ENCODE measurements at places on chromosomes 5 and 9.

GRCh38 chr9:124697326-124698200 is 73.5 kb downstream of the NR6A1 start:
- DNase-seq, result no peak

DNA sequence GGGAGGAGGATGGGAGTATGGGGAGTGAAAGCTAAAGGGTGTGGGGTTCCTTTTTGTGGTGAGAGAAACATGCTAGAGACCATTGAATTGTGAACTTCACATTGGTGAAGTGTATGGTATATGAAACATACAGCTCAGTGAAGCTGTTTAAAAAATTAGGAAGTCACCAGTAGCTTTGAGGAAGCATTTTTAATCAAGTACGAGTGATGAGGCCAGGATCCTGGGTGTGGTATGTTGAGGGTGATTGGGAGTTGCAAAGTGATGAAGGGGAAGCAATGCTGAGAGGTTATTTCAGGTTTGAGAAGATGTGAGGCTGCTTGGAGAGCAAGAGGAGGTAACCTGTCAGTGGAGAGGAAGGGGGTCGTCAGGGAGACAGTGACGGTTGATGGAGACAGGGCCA is 22.7 kb upstream of the CLK4 start:
- no peak for DNase-seq

DNA sequence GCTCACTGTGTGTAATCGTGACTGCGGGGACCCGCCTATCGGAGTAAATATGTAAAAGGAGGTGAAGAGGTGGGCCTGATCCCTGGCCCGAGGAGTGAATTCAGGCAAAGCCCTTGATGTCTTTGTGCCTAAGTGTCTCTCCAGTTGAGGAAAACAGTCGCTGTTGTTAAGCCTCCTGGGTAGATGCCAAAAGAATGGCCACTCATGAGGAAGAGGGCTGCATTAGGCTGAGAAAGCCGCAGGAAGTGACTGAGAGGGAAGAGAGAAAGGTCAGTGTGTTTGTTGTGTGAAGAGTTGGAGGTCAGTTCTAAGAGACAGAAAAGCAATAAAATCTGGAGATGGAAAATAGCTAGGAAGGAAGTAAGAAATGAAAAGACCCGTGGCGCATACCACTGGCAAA is 35.8 kb upstream of the PIP5K1B start:
- DNase-seq, result no peak

DNA sequence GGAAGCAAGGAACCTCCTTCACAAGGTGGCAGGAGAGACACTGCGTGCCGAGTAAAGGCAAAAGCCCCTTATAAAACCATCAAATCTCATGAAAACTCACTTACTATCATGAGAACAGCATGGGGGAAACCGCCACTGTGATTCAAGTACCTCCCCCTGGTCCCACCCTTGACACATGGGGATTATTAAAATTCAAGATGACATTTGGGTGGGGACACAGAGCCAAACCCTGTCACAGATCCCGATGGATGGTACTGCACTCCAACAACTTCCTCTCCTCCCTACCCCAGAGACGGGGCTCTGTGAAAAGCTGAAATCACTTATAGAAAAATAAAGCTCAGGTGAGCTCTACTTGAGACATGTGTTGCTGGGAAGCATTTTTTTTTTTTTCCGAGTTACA is 10.3 kb upstream of the ADCY2 start:
- DNase-seq, result no peak

DNA sequence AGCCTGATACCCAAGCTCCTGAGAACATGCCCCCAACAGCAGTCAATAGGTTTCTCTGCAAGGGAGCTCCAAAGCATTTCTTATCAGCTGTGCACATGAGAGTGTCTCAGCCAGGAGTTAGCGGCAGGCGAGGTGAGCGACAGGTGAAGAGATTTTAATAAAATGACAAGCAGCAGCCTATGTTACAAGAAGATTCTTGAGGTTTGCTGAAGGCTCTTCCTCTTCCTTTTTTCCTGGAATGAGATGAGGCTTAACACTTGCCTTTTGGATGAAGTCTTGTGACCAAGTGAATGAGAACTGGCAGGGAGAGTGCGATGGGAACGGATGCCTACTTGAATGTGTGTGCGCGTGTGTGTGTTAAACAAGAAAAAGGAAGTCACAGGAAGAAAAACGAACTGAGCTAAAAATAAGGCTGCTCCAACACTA is 76.1 kb downstream of the SHB start:
- no peak for DNase-seq

- no peak for DNase-seq
These were observed 59.2 kb downstream of the SYK start for GRCh38 chr9:90860826-90861225.

GRCh38 chr5:80072103-80073073 is 37.2 kb downstream of the THBS4 start:
- no peak for DNase-seq

DNA sequence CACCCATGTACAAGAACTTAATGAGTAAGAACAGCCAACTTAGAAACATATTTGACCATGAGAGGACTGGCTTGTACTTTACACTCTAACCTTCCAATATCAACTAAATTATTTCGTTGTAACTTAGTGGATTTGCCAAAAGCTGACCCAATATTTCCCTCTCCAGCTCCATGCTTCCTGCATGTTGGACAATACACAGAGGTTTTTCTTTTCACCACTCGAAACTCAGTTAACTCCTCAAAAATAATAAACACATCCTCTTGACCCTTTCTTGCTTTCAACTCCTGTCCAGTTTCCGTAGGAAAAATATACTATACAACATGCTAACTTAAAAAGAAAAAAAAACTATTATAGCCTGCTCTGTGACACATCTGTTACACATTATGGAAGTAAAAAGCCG is 188.9 kb downstream of the MPDZ start:
- DNase-seq, result no peak

- no peak for DNase-seq
These were observed 91.5 kb upstream of the NFIL3 start for GRCh38 chr9:91515074-91515687.

DNA sequence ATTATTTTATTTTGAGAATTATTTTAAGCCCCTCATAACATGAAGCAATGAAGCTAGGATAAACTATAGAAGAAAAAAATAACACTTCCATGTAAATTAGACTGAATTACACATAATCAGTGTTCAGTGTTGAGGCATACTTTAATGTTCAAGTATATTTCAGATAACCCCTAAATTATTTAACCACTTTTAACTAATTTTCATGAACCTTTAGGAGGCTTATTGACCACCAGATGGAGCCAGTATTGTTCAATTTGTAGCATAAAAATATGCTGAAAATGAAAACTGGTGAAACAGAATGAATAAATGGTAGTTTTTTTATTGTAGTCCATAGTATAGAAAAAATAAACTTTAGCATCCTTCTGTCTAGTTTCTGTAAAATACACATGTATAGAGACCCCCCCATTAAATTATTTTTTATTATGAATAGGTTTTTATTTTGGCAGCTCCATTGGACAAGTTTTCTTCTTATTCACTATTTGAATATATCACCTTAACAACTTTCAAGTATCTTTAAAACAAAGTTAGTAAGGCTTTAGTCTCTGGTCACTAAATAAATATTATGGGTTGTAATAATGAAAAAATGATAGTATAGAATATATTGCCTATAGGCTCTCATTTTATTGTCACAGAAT is 190.1 kb downstream of the CWC27 start:
- DNase-seq, result no peak

DNA sequence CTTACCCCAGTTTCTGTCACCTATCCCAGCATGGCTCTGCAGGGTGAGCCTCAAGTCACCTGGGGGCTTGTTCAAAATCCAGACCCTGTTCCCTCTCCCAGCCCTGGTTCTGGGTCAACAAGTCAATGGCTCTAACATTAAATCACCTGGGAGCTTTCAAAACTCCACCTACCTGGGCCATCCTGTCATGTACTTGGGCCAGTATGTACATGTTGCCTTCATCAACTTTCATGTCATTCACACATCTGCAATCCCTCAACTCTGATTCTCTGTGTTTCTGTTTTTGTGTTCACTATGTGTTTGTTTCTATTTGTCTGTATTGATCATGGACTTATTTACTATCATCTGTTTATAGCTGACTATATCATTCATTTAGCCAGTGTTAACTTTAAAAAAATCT is 2.1 kb upstream of the SH3GLB2 start:
- DNase-seq, result no peak

- DNase-seq, result no peak
These were observed 18.4 kb upstream of the CDKN2AIPNL start for GRCh38 chr5:134430001-134430569.

GRCh38 chr5:127963931-127964330 is 119.6 kb upstream of the SLC12A2 start:
- DNase-seq, result no peak

GRCh38 chr5:155064580-155064979 is 51.0 kb downstream of the KIF4B start:
- DNase-seq, result no peak

DNA sequence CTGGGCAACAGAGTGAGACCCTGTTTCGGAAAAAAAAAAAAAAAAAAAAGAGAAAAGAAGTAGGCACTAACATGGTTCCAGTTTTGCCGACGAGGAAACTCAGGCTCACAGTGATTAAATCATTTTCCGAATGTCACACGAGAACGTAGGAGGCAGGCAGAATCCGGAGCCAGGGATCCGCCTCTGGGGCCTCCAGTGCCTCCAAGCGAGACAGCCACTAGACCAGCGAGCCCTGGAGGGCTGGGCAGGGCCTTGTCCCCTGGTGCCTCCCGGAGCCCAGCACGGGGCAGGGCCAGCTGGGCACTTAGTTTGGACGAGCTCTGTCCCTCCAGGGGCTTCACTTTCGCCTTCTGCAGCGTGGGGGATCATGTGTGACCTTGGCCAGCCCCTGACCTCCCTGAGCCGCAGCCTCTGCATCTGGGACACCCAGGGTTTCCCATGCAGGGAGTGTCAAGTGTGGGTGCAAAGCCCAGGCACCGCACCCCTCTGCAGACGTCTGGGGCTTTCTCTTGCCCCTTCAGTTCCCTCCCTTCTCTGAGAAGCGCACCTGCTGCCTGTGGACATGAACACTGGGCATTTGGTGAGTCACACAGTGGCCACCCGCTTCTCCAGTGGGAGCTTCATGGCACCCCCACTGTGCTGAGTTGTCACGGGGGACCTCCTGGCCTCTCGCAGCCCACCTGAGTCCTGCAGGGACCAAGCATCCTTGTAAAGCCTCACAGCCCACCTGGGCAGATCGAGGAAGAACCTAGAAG is 80.3 kb downstream of the RXRA start:
- DNase-seq, result no peak

- DNase-seq, result no peak
These were observed 374.8 kb downstream of the EFNA5 start for GRCh38 chr5:107295914-107296313.

DNA sequence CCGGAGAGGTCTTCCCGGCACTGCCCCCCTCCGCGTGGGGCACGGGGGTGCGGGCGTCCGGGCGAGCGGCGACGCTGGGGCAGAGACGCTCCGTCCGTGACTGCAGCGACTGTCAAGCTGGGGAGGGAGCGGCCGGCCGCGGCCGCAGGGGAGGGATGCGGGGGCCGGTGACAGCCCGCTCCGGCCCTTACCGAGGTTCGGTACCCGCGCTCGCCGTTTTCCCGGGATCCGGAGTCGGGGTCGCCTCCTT is 400 bp downstream of the KDM4C start:
- DNase-seq, result no peak

- no peak for DNase-seq
These were observed 80.9 kb downstream of the GALNT10 start for GRCh38 chr5:154271466-154271865.

- no peak for DNase-seq
These were observed 120.1 kb upstream of the MYO10 start for GRCh38 chr5:17056141-17056631.

- DNase-seq, result no peak
These were observed 29.0 kb upstream of the CEMIP2 start for GRCh38 chr9:71797266-71797665.

DNA sequence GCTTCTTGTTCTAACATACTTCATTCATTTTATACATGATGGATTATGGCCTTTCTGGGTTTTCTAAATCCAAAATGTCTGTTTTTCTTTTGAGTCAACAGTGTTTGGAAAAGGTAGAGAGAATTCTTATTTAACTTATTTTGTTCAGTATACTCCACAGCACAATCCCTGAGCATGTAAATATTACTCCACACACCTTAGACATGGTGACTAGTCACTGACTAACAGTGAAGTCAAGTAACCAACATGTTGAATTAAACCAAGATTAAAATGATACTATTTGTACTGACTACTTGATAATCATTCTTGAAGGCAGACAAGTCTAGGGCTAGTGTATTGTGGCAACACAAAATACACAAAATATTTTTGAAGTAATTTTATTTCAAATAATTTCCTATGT is 55.0 kb downstream of the HAPLN1 start:
- DNase-seq, result no peak

DNA sequence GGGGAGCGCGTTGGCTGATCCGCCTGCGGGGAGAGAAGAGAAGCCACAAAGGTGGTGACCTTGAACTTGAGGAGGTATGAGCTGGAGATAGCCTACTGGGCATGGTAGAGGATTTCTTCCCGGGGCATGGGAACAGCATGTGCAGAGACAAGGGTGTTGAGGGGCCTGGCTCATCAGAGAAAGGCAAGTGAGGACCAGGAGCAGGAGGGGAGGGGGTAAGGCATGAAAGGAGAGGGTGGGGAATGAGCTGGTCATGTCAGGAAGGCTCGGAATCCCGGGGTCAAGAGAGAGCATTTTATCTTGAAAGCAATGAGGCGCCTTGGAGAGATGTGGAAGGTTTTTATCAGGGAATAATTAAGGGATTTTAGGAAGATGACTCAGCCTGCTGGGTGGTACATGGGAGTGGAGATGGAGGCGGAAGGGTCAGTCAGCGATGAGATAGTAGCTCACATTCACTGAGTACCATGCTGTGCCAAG is 121.1 kb downstream of the LHX2 start:
- no peak for DNase-seq

DNA sequence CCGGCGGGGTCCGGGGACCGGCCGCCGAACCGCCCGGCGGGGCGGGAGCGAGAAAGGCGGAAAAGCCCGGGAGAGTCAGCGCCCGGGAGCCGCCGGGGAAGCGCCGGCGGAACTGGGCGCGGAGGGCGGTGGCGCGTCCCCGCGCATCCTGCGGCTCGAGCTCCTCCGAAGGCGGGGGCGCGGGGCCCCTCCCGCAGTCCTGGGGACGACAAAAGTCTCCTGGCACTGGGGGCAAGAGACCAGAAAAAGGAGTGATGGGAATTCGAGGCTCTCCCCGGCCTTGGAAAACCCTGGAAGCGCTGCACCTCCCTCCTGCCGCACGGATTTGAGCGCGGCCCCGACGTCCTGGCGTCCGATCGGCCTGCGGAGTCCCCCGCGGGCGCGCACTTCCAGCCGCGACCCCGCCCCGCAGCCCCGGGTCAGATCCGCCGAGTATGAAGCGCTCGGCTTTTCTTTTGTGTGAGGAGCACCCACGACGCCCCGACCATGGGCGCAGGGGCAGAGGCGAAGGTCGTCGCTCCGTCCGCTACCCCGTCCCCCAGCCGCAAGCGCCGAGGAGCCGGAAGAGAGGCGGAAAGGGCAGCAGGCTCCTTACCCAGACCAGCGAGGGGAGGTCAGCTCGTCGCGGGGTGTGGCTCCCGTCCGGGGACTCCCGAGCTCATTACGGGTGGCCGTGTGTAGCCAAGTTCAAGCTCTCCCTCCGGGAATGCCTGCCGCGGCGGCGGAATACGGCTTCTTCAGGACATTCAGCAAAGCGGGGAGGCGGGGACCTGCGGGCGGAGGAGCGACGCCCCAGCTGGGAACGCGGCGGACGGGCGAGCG is at the start of gene EPB41L4A:
Gene EPB41L4A, minus strand, starts transcription at position 114 of the 822 bp plus-strand sequence. CDS start 238 bp downstream, outside the sequence.
- DNase-seq, result no peak

Data from NCI-H748 treated with DMSO at 0.1 percent for 48 hours (cell line).